Thoracic aorta (tissue), 2 donors: ENCODE measurements at places on chromosomes 3 and 15.

GRCh38 chr15:88894348-88894818 lies 961 bp downstream of the HAPLN3 start:
- DNase-seq, result no peak

DNA sequence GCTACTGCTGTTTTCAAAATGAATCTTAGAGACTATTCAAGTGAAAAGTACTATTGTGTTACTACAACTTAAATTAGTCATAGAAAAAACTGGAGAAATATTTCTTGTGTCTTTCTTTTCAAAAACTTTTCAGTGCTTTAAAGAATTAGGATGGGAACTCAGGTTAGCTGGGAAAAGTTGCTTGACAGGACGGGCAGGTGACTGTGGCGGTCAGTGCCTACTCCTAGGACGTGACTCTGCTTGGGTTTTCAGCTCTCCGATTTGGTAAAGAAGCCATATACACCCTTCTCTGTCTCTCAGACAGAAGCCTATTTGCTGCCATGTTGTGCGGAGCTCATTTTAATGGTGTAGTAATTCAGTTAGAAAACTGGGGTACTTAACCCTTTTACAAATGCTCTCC lies 89.8 kb upstream of the CACNA2D3 start:
- DNase-seq, result no peak

DNA sequence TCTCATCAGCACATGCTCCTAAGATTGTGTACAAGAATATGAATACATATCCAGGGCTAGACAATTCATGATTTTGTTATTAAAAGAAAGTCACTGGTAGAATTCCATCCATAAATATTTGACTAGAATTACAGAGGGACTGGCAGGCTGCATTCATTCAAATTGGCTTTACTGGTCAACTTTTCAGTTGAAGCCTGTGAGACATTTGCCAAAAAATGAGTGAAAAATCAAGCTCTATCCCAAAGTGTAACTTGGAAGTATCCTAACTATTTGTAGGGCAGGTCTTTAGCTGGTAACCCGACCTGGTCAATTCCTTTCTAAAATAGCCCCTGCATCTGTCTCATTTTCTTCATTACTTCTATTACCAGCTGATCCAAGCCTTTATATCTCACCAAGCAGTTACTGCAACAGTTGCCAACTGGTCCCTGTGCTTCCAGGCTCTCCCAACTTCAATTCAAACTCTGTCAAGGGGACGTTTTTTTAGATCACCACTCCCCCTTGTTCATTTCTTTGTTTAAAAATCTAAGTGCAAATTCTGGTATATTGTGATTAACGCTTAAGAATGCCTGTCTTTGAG lies 173.1 kb upstream of the TBL1XR1 start:
- no peak for DNase-seq

DNA sequence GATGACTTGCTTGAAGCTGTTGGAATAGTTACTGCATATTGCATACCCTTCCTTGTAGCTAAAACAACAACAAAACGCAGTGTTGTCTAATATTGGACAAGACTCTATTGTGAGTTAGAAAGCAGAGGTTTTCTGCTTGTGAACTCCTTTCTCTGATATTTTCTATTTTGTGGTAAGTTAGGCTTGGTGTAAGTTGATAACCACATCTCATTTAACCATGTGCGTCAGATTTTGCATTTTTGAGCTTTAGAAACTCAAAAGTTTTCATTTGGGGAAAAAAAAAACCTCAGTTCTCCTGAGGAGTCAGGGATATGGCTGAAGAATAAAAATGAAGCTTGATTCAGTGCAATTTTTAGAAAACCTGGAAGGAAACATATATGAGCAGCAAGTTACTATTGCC lies 1.5 kb downstream of the ARIH1 start:
- no peak for DNase-seq

DNA sequence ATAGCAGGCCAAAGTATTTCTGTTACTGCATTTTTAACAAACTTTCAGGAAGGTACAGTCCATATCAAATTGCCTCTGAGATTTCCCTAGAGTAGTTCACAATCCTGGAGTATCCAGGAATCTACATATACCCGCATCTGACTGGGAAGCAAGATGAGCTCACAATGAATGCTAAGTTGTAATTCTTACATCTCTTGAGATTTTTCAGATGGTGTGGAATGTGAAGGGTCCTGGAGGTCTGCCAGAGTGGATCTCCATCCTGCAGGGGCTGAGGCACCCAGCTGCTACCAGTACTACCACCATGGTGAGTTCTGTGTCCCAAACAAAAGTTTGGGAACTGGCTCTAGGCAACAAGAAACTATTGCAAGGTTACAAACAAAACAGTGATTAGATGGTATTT lies 156.7 kb upstream of the CCDC54 start:
- no peak for DNase-seq
